NCI-H524 treated with DMSO at 0.1 percent for 48 hours (cell line): ENCODE measurements at places on chromosomes 3 and 15.

DNA sequence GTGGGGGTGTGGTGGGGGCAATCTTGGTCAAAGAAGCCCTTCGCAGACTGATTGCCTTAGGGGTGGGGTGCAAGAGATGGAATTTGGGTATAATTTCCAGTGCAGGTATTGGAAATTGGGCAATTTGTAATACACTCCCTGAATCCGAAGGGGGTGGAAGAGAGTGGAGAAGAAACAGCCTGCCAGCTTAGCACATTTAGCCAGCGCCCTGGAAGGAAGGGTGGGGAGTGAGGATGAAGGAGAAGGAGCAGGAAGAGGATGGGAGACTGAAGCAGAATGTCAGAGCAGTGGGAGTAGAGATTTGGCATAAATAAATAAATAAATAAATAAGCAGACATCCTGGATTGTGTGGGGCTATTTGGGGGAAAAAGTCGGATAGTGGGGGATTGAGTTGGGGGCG lies 1.6 kb downstream of the GAP43 start:
- no peak for DNase-seq

DNA sequence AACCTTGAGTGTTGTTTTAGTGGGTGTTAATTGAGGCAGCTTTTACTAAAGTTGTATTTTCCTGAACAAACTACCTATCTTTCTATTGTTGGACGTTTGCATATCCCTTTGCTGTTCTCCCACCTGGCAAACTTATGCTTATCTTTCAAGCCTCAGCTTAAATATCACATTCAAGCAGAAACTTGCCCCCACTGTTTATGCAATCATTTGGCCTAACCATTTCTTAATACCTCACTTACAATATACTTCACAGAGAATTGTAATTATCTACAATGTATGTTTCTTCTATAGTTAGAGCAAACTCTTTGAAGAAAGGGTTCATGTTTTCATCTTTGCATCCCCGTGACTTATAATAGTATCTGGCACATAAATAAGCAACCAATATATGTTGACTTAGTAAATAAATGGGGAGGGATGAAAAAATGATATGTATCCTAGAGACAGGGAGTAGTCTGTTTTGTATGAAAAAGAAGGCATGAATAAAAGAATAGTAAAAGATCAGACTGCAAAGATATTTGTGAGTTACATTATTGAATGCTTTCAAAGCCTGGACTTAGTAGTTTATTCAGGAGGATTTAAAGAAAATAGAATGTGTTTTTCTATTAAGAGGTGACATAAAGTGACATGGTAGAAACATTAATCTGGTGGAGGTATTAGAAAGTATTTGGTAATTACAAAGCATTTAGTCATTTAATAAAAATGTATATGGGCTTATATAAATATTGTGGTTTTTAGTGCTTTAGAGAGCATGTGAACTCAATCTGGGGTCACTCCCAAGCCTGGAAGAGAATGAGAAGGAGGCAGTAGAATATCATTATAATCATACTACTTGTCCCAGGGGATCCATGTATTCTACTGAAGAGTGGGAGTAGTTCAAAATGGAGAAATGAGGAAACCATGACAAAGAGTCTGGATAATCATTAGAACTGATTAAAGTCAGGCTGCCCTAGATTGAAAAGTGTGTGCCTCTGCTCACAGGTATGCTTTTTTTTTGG lies 60.0 kb upstream of the DCBLD2 start:
- DNase-seq, result no peak

- no peak for DNase-seq
These were observed 47.6 kb downstream of the SSR3 start for GRCh38 chr3:156507285-156507684.

DNA sequence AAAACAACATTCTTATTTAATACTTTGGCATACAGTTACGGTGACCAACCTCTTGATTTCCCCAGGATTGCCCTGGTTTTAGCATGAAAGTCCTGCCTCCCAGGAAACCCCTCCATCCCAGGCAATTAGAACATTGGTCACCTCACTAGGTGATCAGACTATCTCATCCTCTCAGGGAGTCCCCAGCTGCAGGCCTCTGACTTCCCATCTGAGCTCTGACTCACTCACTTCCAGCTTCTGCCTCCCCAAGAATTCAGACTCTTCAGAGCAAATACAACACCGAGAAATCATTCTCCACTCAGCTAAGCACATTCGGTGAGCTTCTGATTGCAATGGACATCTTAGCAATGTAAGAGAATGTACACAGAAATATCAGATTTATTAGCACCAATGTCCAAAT lies 92.4 kb upstream of the HES1 start:
- no peak for DNase-seq
